DMS79 treated with DMSO at 0.1 percent for 48 hours (cell line): ENCODE measurements at places on chromosomes 13 and 19.

GRCh38 chr13:110106726-110107125 is 200.2 kb downstream of the COL4A1 start:
- DNase-seq = no peak

- no peak for DNase-seq
Measured at GRCh38 chr19:3269916-3270671, 45.6 kb downstream of the CELF5 start.

- DNase-seq = no peak
Measured at GRCh38 chr19:14516048-14516534, 2.1 kb downstream of the DNAJB1 start.

DNA sequence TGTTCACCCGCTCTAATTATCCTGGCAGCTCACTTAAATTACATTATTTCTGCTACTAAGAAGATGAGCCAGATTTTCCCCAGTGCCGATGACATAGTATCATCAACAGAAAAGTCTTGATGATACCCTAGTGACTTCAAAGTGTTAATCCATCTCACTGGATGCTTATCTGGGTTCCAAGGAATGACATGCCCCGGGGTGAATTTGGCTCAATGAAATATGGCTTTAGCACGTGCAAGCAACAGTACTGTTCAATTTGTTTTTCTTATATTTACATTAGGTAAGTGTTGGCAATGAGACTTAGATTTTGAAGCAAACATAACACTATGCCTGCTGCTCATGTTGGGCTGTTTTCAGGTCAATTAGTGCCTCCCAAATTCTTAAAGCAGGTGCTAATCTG is 548.2 kb upstream of the SLITRK1 start:
- no peak for DNase-seq

DNA sequence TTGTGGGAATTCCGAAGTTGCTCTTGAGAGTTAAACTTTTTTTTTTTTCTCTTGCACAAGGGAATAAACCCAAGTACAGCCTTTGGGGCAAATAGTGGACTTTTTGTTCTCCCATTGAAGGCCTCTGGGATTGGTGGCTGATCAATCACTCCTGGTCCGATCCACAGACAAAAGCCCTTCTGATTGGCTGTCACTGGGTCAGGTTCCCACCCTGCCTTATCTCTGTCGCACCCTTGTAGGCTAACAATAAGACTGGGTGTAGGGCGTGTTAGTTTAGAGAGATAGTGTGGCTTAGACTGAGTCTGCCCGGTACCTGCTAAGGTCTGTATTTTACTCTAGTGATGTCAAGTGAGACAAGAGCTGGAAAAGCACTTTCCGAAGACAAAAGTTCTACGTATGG is 380.8 kb downstream of the NDFIP2 start:
- DNase-seq = no peak

- no peak for DNase-seq
Measured at GRCh38 chr13:103640606-103641005, 574.4 kb upstream of the SLC10A2 start.

DNA sequence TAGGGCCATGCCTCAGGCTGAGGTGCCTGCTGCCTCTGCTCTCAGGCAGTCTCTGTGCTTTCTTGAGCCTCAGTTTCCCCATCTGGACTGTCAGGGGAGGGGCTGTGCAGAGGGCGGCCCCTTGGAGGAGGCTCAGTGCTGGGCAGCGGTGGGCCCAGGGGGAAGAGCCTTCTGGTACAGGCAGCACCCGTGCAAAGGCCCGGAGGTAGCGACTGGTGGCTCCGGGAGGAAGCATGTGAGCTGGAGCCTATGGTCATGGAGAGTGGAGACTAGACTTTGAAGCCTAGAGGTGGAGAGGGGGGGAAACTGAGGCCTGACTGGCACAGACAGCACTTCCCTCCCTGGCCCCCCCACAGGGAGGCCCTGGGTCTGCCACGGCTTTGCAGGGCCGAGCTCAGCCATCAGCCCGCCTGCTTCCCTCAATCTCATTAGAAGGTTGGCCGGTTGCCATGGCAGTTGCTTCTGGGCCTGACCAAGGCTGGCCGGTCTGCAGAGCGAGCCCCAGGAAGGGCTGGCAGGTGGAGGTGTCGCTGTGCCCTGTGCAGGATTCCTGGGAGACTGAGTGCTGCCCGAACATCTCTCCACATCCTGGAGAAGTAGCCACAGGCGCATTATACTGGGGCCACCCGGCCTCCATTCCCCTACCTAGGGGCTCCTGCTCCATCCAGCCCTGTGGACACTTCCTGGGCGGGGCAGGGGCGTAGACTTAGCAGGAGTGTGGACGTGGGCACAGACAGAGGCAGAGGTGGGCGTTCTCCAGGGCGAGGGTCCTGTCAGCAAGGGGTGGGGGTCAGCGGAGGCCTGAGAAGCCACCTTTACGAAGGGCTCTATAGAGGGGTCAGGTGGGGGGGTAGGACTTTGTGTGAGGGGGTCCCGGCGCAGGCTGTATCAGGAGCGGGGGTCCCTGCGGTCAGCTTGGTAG is 53.2 kb downstream of the CRTC1 start:
- peak; percentile 4 for DNase-seq

DNA sequence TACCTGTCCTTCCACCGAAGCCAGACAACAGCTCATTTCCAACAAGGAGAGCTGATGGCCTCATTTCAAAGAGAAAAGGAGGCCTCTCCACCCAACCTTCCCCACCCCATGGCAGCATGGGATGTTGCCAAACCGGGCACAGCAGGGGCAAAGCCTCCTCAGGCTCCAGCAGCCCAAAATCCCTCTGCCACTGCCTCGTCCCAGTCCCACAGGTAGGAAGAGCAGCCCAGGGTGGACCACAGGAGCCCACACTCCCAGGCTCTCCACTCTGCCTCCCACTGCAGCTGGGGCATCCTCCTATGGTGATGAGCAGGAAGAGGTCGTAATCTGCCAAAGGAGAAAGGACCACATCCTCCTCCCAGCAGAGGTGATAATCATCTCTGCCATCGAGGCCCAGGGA is 50.9 kb downstream of the PEPD start:
- DNase-seq = no peak

DNA sequence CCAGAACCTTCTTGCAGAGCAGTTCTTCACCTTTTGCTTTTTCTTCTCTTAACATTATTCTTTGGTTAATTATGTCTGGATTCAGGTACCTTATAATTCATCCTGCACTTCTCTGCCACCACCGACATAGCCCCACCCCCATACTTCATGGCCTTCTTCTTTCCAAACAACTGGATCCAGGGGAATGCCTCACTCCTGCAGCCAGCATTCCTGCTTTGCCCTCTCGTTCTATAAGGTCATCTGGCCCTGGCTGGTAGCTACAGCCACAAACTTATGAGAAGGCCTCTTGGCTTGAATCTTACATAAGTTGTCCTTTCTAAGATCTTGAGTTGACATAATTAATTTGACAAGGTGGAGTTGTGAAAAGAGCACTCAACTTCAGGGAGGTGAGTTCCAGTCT is 84.1 kb upstream of the FRY start:
- DNase-seq = no peak

DNA sequence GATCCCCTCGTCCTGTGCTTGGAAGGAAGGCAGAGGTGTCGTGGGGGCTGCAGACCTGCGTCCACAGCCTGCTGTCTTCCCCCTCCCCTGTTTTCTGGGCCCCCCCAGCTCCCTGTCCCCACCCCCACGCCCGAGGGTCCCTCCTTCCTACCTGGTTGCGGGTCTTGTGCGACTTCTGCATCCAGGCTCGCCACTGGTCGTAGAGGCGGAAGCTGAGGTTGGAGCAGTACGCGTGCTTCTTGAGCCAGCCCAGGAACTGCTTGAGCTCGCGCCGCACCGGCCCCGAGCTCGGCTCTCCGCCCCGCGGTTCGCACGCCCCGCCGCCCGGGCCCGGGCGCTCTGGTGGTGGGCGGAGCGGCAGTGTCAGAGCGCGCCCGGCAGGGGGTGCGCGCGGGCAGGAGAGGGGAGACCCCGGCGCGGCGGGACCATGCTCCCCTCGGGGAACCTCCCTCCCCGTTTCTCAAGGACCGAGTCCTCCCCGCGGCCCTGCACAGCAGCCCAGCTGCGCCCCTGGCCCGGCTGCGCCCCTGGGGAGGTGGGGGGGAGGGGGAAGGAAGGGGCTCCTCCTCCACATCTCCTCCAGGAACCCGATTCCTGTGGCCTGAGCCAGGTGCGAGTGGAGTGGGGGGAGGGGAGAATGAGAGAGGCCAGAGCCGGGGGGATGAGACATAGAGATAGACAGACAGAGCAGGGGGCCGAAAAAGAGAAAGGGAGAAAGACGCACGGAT is 5.7 kb downstream of the REX1BD start:
- DNase-seq = peak; percentile 57
